ENCODE measurements at places on chromosomes 13 and 19. TPM values are rescaled to one million over a fixed set of nuclear protein-coding genes. Genes with fewer than 3 reads are reported as not detected.
A peak's percentile ranks its signal among the peaks of the same experiment; 100 is the strongest.

GRCh38 chr19:33721735-33722297 lies 74.9 kb upstream of the KCTD15 start:
- no peak overlapping the region for H3K27ac ChIP-seq
- H3K27me3 ChIP-seq: no peaks in the 10 kb centered on the region
- H3K4me1 ChIP-seq: no peaks in the 10 kb centered on the region
- DNase-seq: no peak

- DNase-seq: no peak
- no peak overlapping the region for H3K4me3 ChIP-seq
- no peaks in the 10 kb centered on the region for H3K27me3 ChIP-seq
- H3K36me3 ChIP-seq: no peaks in the 10 kb centered on the region
- no peaks in the 10 kb centered on the region for H3K4me1 ChIP-seq
Measured at GRCh38 chr19:46067691-46068090, 26.9 kb upstream of the IGFL4 start.

- H3K36me3 ChIP-seq: no peaks in the 10 kb centered on the region
- H3K4me3 ChIP-seq: peak overlapping the region; percentile 42
- no peak for DNase-seq
- no peaks in the 10 kb centered on the region for H3K4me1 ChIP-seq
- H3K27ac ChIP-seq: no peak overlapping the region
Measured at GRCh38 chr19:38062959-38063761, 156.2 kb downstream of the SIPA1L3 start.

DNA sequence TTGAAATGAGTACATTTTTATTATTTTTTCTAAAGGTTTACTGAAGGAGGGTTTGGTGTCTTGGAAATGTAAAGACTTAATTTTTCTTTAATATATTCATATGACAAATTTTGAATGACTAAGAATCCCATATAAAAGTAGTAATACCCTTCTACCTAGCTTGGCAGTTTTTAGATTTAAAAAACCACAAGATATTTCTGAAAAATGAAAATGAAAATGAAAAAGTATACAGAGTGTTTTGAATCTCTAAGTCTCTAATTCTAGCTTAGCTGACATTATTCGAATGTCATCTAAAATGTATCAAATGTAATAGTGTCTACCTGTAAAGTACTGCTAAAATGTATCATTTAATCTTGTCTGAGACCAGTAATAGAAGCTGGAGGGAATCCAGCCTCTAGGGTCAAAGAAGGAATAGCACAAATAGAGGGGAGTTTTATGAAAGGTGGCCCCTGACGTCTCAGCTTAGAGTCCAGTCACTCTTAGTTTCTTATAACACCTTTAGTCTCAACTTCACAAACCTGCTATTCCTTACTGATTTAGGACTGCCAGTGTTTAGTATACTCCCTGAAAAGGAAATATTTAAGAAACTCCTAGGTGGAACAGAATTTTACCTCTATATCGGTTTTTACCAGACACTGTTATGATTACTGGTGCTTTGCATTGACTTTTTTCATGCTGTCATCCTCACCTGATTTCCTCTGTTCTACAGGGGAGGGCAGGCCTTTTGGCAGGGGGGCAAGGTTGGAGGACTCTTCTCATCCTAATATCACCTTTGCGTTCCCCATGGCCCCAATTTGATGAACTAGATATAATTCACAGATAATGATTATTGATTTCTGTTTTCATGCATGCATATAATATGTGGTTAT lies 16.2 kb upstream of the MIR17HG start:
- no peak overlapping the region for H3K27ac ChIP-seq
- no peak for DNase-seq
- no peak overlapping the region for H3K4me3 ChIP-seq
- H3K27me3 ChIP-seq: no peaks in the 10 kb centered on the region
- no peaks in the 10 kb centered on the region for H3K36me3 ChIP-seq
- no peaks in the 10 kb centered on the region for H3K4me1 ChIP-seq

- H3K36me3 ChIP-seq: no peaks in the 10 kb centered on the region
- no peaks in the 10 kb centered on the region for H3K27me3 ChIP-seq
- no peak overlapping the region for H3K4me3 ChIP-seq
- no peak for DNase-seq
Measured at GRCh38 chr19:18814063-18814462, 17.7 kb upstream of the UPF1 start.

DNA sequence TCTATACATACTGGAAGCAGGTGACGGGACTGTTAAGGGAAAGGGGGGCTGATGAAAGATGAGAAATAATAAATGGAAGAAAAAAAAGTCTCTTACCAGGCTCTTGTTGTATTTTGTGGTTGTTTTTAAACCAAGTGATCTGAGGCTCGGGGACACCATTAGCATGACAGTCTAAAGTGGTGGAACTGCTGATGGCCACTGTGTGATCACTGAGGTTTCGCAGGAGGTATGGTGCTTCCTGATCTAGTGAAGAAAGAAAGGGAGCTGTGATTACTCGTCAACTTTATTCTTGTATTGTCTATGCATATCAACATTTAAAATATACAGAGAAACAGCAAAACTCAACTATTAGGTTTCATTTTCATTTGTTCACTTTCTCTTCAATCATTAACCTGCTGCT lies 110.1 kb downstream of the FLT1 start:
- H3K27ac ChIP-seq: no peak overlapping the region

DNA sequence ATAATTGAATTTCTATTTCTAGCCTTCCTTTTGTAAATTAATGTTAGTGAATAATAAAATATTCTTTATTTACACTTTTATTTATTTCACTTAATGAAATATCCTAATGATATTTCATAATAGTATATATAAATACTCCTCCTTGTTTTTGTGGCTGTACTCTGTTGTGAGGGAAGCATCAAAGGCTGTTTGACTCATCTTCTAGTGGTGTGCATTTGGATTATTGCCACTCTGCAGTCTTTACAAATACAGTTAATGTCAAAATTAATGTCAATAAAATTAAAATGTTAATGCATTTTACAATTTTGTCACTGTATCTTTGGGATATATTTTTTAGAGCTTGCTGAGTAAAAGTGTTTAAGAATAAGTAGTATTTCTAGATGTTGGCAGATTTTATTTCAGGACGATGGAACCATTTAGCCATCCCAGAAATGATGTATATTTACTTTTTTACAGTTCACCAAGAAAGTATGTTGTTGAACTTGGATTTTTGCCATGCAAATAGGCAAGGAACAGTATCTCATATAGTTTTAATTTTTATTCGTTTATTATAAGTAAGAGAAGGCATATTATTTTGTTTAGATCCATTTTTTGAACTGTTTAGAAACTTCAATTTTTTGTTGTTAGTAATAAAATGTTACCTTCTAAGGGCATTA lies 281.2 kb upstream of the SLITRK6 start:
- no peak for DNase-seq
- no peaks in the 10 kb centered on the region for H3K36me3 ChIP-seq
- H3K4me3 ChIP-seq: no peak overlapping the region
- no peaks in the 10 kb centered on the region for H3K27me3 ChIP-seq

DNA sequence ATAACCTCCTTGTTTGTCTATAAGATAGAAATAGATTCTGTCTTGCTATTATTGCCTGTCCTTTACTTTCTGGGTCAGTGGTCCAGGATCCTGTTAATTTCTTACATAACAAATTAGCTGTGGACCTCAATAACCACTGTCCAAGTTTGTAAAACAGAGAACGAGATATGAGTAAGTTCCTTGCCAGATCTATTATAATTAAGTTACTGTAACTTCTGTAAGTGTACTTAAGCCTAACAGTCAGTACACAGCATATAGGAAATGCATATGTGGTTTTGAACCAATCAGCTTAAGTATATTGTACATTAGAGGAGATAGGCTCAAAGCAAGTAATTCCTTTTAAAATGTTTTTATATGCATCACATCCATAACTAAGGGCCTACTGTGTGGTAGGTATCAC lies 34.9 kb downstream of the HTR2A start:
- H3K36me3 ChIP-seq: no peaks in the 10 kb centered on the region
- H3K4me3 ChIP-seq: no peak overlapping the region
- no peaks in the 10 kb centered on the region for H3K27me3 ChIP-seq
- no peak for DNase-seq

DNA sequence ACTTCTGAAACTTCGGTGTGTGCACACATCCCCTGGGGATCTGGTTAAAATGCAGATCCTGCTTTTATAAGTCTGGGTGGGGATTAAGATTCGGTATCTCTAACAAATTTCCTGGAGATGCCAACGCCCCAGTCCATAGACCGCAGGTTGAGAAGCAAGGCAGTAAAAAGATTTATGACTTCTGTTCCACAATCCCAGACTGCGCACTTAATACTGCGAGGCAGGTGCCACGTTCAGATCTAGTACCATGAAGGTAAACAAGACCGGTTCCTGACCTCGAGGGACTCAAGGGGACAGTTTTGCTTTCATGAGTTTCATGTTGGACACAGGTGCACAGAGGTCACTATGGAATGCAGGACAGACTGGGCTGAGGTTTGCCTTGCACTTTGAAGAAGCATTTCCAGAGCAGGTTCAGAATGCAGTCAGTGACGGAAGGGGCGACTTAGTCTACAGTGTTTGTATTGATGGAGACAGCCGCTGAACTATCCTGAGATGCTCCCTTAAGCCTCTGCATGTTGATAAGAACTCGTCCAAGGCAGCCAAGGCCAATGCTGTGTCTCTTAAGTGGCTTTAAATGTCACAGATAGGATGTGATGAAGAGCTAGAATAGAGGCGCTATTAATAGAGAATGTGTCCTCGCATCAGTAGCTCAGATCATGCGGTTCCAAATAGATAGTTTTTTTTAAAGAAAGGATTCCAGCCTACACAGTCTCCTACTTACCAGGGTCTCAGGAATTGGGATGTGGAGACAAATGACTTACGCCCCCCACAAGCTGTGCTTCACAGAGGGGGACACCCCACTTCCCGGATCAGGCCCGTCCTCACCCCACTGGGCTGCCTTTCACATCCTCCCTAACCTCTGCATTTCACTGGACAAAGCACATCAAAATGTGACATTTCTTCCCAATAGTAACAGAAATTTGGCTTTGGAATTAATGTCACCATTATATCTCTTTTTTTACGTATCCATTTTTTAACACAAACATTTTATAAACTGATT lies 97.1 kb upstream of the IRS2 start:
- no peaks in the 10 kb centered on the region for H3K27me3 ChIP-seq
- DNase-seq: no peak
- H3K4me3 ChIP-seq: no peak overlapping the region
- H3K4me1 ChIP-seq: no peaks in the 10 kb centered on the region
- peaks cover 2% of the 10 kb centered on the region for H3K36me3 ChIP-seq
- no peak overlapping the region for H3K27ac ChIP-seq

DNA sequence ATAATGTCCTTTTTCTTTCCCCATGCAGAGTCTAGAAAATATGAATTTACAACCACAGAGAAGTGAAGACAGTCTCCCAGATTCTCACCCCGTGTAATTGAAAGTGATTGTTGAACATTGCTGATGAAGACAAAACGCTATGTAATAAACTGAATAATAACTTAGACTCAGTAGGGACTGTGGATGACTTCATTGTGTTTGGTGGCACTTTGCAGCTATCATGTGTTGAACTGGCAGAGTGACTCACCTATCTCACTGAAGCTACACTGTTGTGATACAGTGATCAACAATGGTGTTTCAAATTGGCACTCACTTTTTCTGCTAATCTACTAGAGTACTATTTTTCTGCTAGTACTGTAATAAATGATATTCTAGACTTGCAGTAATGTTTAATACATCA lies 261.3 kb downstream of the DACH1 start:
- H3K36me3 ChIP-seq: no peaks in the 10 kb centered on the region
- no peak overlapping the region for H3K4me3 ChIP-seq
- no peak overlapping the region for H3K27ac ChIP-seq

DNA sequence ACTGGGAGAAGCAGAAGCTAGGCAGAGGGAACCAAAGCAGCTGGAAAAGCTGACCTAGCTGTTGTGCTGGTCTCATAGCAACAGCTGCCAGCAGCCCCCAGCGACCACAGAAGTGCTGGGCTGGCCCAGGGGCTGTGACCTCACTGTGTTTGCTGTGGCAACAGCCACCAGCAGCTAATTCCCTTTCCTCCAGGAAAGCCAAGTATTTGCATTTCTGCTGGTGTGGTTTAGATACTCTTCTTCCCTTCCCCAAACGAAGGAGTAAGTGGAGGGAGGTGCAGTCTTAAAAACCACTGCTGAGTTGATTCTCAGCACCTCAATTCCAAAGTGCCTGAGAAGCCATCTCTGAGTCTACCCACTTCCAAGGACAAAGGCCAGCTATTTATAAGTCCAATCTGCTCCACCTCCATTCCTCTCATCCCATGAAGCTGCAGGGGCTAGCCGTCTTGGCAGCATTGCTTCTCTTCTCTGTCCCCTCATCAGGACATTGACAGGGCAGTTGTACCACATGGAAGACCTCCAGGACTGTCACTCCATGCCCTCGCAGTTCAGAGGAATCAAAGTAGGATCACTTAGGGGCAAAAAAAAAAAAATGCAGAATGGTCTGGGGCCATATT lies 11.5 kb upstream of the CCDC97 start:
- DNase-seq: no peak
- H3K27ac ChIP-seq: no peak overlapping the region
- no peaks in the 10 kb centered on the region for H3K27me3 ChIP-seq
- H3K4me1 ChIP-seq: no peaks in the 10 kb centered on the region

DNA sequence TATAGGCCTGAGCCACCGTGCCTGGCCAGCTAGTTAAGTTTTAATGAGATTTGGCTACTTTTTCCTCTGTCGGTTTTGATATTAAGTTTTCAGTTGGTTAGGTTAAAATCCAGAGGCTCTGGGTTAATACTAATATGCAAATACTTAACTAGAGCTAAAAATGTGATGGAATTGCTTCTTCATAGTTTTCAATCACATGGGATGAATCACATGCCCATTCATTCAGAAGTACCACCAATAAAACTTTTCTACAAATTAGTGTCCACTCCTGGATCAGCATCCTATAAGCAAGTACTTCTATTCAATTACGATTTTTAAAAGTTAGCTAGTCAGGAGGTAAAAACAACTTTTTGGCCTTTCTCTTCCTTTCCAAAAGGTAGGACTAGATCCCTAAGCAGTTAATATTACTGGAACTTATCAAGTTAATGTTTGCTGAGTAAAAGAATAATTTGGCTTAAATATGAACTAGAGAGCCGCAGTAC lies 4.3 kb downstream of the SLC25A30 start:
- no peaks in the 10 kb centered on the region for H3K4me1 ChIP-seq
- DNase-seq: no peak
- H3K4me3 ChIP-seq: no peak overlapping the region
- no peaks in the 10 kb centered on the region for H3K27me3 ChIP-seq

GRCh38 chr13:79289571-79289970 lies 116.5 kb downstream of the RBM26 start:
- H3K36me3 ChIP-seq: no peaks in the 10 kb centered on the region
- no peaks in the 10 kb centered on the region for H3K27me3 ChIP-seq
- DNase-seq: no peak
- 0 out of 2 replicates have a peak, but pooled peaks cover 2% of the 10 kb centered on the region for H3K4me1 ChIP-seq
- H3K27ac ChIP-seq: no peak overlapping the region
- H3K4me3 ChIP-seq: no peak overlapping the region

- no peaks in the 10 kb centered on the region for H3K27me3 ChIP-seq
- DNase-seq: no peak
- H3K4me3 ChIP-seq: no peak overlapping the region
- H3K4me1 ChIP-seq: no peaks in the 10 kb centered on the region
- no peak overlapping the region for H3K27ac ChIP-seq
Measured at GRCh38 chr19:33386361-33386858, 12.9 kb downstream of the CEBPG start.

- H3K4me3 ChIP-seq: no peak overlapping the region
- no peak for DNase-seq
- no peak overlapping the region for H3K27ac ChIP-seq
- H3K27me3 ChIP-seq: no peaks in the 10 kb centered on the region
Measured at GRCh38 chr13:64546371-64546770, 2683.8 kb downstream of the PCDH9 start.

- H3K27me3 ChIP-seq: no peaks in the 10 kb centered on the region
- no peak overlapping the region for H3K4me3 ChIP-seq
- H3K36me3 ChIP-seq: no peaks in the 10 kb centered on the region
Measured at GRCh38 chr13:23644126-23644419, 73.9 kb downstream of the TNFRSF19 start.

The WASF3 gene
- 22.2 TPM for total RNA-seq

The ING1 gene
- 18.7 TPM for total RNA-seq

The MBNL2 gene
- 0.22 TPM for total RNA-seq

The BBC3 gene
- 23.2 TPM for total RNA-seq
